NCI-H1417 (cell line): ENCODE measurements at places on chromosomes 11 and 22.
A peak's percentile ranks its signal among the peaks of the same experiment; 100 is the strongest.

GRCh38 chr11:16921019-16921418 lies 93.2 kb downstream of the PLEKHA7 start:
- no peak for DNase-seq

DNA sequence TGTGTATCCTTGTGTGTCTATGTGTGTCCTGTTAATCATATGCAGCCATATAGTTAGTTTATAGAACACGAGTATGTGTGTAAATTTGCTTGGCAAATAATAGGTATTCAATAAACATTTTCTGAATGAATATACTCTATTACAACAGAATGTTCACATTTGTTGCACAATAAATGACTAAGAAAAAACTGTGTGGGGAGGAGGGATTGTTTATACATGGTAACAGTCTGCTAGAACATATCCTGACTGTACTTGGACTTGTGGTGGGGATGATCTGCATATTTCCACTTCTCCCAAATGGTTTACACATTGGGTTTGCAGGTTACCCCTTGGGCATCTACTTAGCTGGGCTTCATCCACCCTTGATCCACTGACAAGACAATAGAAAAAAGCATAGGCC lies 194.6 kb downstream of the INSC start:
- no peak for DNase-seq

- no peak for DNase-seq
Measured at GRCh38 chr22:20741008-20741633, 32.8 kb upstream of the SERPIND1 start.

- no peak for DNase-seq
Measured at GRCh38 chr22:30347255-30347892, 9.3 kb downstream of the SF3A1 start.

DNA sequence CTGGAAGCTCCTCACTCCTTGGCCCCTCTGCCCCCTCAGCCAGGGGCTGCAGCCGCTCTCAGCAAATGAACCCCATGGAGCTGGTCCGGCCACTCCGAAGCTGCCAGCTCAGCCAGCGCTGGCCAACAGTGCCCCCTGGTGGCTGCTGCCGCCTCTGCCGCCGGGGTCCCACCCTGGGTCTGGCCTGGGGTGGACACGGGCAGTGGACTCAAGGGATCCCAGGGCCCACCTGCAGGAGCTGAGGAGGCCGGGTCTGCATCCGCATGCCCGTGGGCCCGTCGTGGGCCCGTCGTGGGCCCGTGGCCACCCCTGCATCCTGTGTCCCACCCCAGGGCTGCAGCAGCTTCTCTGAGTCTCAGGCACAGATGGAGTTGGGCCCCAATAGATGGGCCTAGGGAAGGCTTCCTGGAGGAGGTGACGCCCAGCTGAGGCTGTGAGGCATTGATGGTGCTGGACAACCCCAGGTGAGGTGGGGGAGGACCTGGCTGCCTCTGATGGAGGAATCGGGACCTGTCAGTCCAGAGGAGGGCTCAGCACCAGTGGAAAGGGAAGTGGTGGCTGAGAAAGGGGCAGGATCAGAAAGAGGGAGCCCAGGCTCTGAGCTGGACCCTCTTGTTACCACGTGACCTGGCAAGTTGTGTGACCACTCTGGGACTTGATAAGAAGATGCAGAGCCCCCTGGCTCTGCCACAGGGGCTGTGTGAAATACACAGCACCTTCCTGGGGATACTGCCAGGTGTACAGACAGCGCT lies 522.3 kb downstream of the BRD1 start:
- DNase-seq = peak; percentile 11

DNA sequence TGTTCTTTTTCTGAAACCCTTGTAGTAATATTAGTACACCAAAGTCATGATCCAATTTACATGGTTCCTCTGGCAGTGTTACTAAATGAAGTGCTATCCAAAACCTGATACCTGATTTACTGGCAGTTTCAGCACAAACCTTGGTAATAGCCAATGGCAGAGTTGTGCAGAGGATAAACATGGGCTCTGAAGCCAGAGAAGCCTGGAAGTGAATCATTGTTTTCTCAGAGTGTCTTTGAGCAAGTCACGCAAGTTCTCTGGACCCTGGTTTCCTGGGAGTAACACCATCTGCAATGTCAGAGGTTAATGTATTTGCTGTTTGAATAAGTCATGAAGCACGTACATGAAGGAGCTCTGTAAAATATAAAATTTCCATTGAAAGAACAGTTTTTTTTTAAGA lies 222.3 kb upstream of the NARS2 start:
- DNase-seq = no peak
